Dermis microvascular lymphatic vessel endothelial cell (primary cell): ENCODE measurements at places on chromosomes 7 and 10. TPM values are rescaled to one million over a fixed set of nuclear protein-coding genes. Genes with fewer than 3 reads are reported as not detected.

The CALCR gene
- total RNA-seq: not detected in 2 replicates

The CPVL gene
- 0.25 and 0.51 TPM in 2 replicates for total RNA-seq

The NPY gene
- not detected in 2 replicates for total RNA-seq

The CALML3 gene
- total RNA-seq: not detected in 2 replicates

The SPDYE5 gene
- total RNA-seq: under 0.01 TPM in 1 of 2 replicates, not detected in the other

The MIOS gene
- total RNA-seq: 17.8 and 18.0 TPM in 2 replicates

The RSU1 gene
- total RNA-seq: 42.9 and 77.4 TPM in 2 replicates

The SLF2 gene
- total RNA-seq: 17.1 and 22.8 TPM in 2 replicates

The ANKRD16 gene
- 4.5 and 5.7 TPM in 2 replicates for total RNA-seq

The GJD4 gene
- not detected in 2 replicates for total RNA-seq

The PLAC9 gene
- 0.63 and 3.7 TPM in 2 replicates for total RNA-seq

The AKR1D1 gene
- total RNA-seq: not detected in 2 replicates

The NEBL gene
- total RNA-seq: 0.63 and 1.2 TPM in 2 replicates

The SRGN gene
- 218 and 298 TPM in 2 replicates for total RNA-seq

The FGFR2 gene
- 0.13 TPM in 2 replicates for total RNA-seq

The PKD2L1 gene
- total RNA-seq: not detected in 2 replicates

The ACTL6B gene
- not detected in 2 replicates for total RNA-seq

The AKR1C4 gene
- 0.13 TPM in 1 of 2 replicates, not detected in the other for total RNA-seq

The BRAF gene
- 13.0 and 18.8 TPM in 2 replicates for total RNA-seq
